A549 treated with CORT108297 at 1 μM for 4 hours (cell line): ENCODE measurements at places on chromosomes 7 and 10. TPM values are rescaled to one million over a fixed set of nuclear protein-coding genes. Genes with fewer than 3 reads are reported as not detected.

The EVX1 gene
- 0.05 to 0.12 TPM (median 0.07 TPM) in 3 of 5 replicates, not detected in the others for total RNA-seq

The FAM25C gene
- 0.53 to 3.3 TPM (median 1.4 TPM) in 4 of 5 replicates, not detected in the other for total RNA-seq

The TAS2R41 gene
- total RNA-seq = not detected in 5 replicates

The BTBD16 gene
- 0.35 to 0.82 TPM (median 0.64 TPM) in 5 replicates for total RNA-seq

The SH2D4B gene
- 0.03 to 0.07 TPM (median 0.05 TPM) in 3 of 5 replicates, not detected in the others for total RNA-seq

The OR2A14 gene
- total RNA-seq = not detected in 5 replicates

The SEMA3A gene
- 3.9 to 6.7 TPM (median 5.6 TPM) in 5 replicates for total RNA-seq

The PLPP4 gene
- total RNA-seq = 0.05 to 0.08 TPM in 2 of 5 replicates, not detected in the others

The SLC18A3 gene
- total RNA-seq = not detected in 5 replicates

The MCMBP gene
- total RNA-seq = 77.1 to 89.7 TPM (median 86.0 TPM) in 5 replicates

The RELN gene
- 0.01 to 0.14 TPM (median 0.07 TPM) in 4 of 5 replicates, not detected in the other for total RNA-seq

The LSM8 gene
- total RNA-seq = 38.2 to 53.8 TPM (median 42.4 TPM) in 5 replicates

The GPR15LG gene
- not detected in 5 replicates for total RNA-seq
